T-helper 17 cell (primary cell): ENCODE measurements at places on chromosomes 3 and 15.

DNA sequence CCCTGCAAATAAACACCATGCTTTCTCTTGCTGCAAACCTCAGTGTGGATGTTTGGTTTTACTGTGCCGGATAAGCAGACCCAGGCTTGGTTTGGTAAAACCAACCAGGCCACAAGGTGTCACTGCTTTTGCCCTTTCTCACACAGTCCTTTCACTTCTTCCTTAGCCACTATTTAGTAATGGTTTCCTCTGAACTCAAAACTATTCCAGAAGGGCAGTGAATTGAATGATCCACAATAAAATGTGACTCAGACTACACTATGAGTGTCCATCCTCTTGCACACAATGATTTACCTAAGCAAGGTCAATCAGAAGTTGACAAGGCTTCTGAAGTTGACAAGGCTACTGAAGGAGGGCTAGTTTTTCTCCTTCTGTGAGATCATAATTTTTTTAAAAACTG is 552.4 kb upstream of the CCDC54 start:
- no peak overlapping the region for H3K4me3 ChIP-seq
- H3K4me1 ChIP-seq: peaks cover 2% of the 10 kb centered on the region
- no peak overlapping the region for H3K27ac ChIP-seq

GRCh38 chr3:128256131-128256530 is 102.8 kb downstream of the EEFSEC start:
- H3K36me3 ChIP-seq: peaks cover 8% of the 10 kb centered on the region
- peaks cover 19% of the 10 kb centered on the region for H3K4me1 ChIP-seq
- DNase-seq: no peak
- H3K27me3 ChIP-seq: no peaks in the 10 kb centered on the region
- H3K4me3 ChIP-seq: no peak overlapping the region
- no peak overlapping the region for H3K27ac ChIP-seq

DNA sequence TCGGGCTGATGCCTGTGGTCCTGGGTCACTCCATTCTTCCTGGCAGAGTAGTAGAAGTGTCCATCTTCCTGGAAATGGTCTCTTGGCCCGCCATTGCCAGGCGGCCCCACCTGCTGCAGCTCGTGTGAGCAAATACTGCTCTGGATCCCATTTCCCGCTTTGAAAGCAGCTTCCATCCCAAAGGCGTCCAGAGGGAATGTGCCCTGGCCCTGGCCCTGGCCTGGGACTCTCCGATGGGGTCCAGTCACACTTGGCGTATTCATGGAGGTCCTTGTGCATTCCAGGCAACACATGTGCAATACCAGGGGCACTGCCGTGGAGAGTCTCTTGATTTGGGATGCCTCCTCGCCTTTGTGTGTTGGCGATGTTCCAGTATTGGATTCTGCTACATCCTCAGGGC is 111.1 kb downstream of the SNRPN start:
- H3K4me1 ChIP-seq: no peaks in the 10 kb centered on the region
- no peak overlapping the region for H3K4me3 ChIP-seq
- H3K36me3 ChIP-seq: peaks cover 17% of the 10 kb centered on the region
- no peak overlapping the region for H3K27ac ChIP-seq

GRCh38 chr15:44385344-44385942 is 42.0 kb upstream of the CTDSPL2 start:
- no peak overlapping the region for H3K4me3 ChIP-seq
- peaks cover 3% of the 10 kb centered on the region for H3K36me3 ChIP-seq
- H3K4me1 ChIP-seq: peaks cover 4% of the 10 kb centered on the region
- H3K27ac ChIP-seq: no peak overlapping the region
- H3K27me3 ChIP-seq: no peaks in the 10 kb centered on the region
- DNase-seq: no peak

DNA sequence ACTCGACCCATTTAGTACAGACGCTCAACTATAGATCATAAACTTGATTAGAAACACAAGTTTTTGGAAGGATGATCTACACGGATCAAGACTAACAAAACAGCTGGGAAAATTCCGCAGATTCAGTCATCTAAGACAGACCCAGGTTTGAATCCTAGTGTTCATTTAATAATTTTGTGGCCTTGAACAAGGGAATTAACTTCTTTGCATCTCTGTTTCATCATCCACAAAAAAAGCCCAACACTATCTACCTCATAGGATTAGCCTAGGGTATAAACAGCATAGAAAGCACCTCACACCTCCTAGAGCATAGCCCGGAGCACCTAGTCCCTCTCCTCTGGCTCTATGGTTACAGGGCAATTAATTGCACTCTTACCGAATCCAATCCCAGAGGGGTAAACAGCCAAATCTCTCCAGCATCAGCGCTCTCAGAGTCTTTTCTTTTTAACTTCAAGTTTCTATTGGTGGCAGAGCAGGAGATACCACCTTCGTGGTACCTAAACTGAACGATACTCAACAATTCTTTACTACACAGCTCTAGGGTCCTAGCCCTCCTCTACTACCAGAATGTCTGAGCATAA is 3.5 kb downstream of the TBL1XR1 start:
- H3K4me1 ChIP-seq: peaks cover 41% of the 10 kb centered on the region
- H3K4me3 ChIP-seq: peak overlapping the region; percentile 98
- no peak for DNase-seq
- H3K27me3 ChIP-seq: no peaks in the 10 kb centered on the region
- peak overlapping the region; percentile 95 for H3K27ac ChIP-seq
- peaks cover 2% of the 10 kb centered on the region for H3K36me3 ChIP-seq

GRCh38 chr3:134769287-134769868 is 25.7 kb upstream of the EPHB1 start:
- peaks cover 3% of the 10 kb centered on the region for H3K4me1 ChIP-seq
- DNase-seq: no peak
- no peak overlapping the region for H3K27ac ChIP-seq
- no peak overlapping the region for H3K4me3 ChIP-seq
- H3K36me3 ChIP-seq: no peaks in the 10 kb centered on the region

DNA sequence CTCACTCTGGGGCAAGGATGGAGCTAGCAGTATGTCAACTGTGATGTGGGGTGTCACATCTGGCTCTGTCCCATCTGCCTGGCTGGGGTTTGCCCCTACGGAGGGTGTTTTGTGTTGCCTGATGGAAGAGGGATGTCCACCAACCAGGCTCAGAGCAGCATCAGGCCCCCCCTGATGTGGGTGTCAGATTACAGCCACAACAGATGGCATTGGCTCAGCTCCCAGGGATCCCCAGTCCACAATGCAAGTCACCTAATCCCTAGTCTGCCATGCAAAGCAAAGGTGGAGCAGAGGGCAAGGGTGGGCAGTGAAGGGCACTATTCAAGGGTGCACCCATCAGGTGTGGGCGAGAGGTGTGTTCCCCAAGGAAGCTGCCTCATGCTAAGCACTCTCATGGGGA is 48.9 kb upstream of the AMOTL2 start:
- H3K4me1 ChIP-seq: peaks cover 2% of the 10 kb centered on the region
- no peak overlapping the region for H3K4me3 ChIP-seq
- no peak overlapping the region for H3K27ac ChIP-seq
- no peaks in the 10 kb centered on the region for H3K36me3 ChIP-seq

DNA sequence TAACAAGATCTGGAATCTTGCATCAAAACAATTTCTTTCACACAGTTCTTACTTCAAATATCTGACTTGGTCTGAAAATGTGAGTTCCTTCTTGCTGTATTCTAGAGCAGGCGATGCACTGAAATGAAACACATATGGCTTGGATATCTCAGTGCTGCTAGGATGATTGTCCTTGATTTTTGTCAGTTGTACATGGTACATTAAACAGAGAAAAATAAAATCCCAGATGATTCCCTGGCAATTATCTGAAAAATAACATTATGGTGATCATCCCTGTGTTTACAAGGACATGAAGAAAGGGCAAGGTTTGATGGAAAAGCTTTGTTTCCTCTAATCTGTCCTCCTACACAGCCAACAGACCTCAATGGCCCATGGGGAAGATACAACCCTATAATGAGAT is 10.6 kb downstream of the LMCD1 start:
- H3K4me1 ChIP-seq: no peaks in the 10 kb centered on the region
- H3K36me3 ChIP-seq: no peaks in the 10 kb centered on the region
- DNase-seq: no peak
- no peak overlapping the region for H3K4me3 ChIP-seq
- peaks cover 33% of the 10 kb centered on the region for H3K27me3 ChIP-seq

- H3K4me1 ChIP-seq: no peaks in the 10 kb centered on the region
- H3K27me3 ChIP-seq: no peaks in the 10 kb centered on the region
- H3K4me3 ChIP-seq: no peak overlapping the region
- no peak for DNase-seq
- no peaks in the 10 kb centered on the region for H3K36me3 ChIP-seq
- H3K27ac ChIP-seq: no peak overlapping the region
Measured at GRCh38 chr3:155712008-155712407, 32.9 kb downstream of the PLCH1 start.

DNA sequence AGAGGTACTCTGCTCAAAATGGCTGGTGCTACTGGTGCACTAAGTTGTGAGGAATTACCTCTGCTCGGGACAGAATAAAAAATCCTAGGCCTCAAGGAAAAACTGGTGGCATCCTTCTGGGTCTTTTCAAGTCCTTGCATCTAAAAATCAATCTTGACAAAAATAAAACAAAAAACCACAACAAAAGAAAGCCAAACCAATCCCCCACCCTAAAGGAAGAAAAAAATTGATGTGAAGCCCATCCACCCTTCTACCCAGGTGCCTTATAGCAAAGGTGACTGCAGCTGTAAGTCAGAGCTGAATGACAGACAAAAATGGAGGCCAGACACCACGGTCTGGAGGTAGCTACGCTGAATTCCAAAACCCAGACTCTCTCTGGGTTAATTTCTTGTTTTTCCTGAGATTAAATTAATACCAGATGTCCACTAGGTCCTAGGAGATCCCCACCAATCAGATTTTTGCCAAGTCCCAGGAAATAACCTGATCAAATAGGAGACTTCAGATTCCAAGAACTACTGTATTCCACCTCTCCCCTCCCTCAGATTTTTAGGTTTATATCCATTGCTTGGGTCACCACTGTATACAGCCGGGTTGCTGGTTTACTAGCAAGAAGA is 33.5 kb downstream of the ABCC5 start:
- no peak for DNase-seq
- H3K4me1 ChIP-seq: peaks cover 7% of the 10 kb centered on the region
- peaks cover 12% of the 10 kb centered on the region for H3K36me3 ChIP-seq
- H3K4me3 ChIP-seq: no peak overlapping the region

DNA sequence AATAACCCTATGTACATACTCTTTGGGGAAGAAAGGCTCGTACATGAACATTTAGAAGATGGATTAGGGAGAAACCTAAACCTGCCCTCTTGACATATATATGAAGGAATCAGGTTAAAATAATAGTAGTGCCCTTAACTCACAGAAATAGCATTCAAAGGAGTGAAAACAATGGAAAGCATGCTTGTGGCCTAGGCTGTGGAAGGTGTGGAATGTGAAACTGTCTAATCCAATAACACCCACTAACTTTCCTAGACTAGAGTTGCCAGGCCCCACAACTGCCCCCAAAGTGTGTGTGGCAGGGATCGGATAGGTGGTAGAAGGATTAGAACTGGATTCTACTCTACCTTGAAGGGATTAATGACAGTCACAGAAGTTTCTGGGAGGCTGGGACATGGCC is 317.4 kb upstream of the LRRFIP2 start:
- DNase-seq: no peak
- H3K4me1 ChIP-seq: peaks cover 3% of the 10 kb centered on the region
- H3K36me3 ChIP-seq: no peaks in the 10 kb centered on the region
- H3K27me3 ChIP-seq: peaks cover 33% of the 10 kb centered on the region
- H3K4me3 ChIP-seq: no peak overlapping the region
- no peak overlapping the region for H3K27ac ChIP-seq

DNA sequence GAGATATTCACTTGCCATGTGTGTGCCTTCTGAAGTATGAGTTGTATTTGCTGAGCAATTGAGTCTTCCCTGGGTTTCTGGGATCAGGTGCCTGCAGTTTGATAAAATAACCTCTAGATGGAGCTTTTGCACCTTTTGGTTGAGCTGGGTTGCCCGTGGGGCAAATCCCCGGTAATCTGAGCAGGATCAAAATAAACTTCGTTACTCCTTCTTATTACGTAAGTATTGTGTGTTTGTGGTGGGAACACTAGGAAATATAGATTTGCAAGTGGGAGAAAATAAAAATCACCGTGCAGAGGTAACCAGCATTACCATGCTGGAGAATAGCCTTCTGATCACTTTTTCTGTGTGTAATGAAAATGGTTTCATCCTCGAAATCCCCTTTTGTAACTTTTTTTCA is 277.4 kb upstream of the NR2E3 start:
- no peak overlapping the region for H3K4me3 ChIP-seq
- DNase-seq: no peak
- peaks cover 30% of the 10 kb centered on the region for H3K27me3 ChIP-seq
- H3K27ac ChIP-seq: no peak overlapping the region
- no peaks in the 10 kb centered on the region for H3K4me1 ChIP-seq
- H3K36me3 ChIP-seq: no peaks in the 10 kb centered on the region

- H3K36me3 ChIP-seq: no peaks in the 10 kb centered on the region
- H3K4me3 ChIP-seq: no peak overlapping the region
- H3K4me1 ChIP-seq: peaks cover 2% of the 10 kb centered on the region
- H3K27me3 ChIP-seq: no peaks in the 10 kb centered on the region
- H3K27ac ChIP-seq: no peak overlapping the region
- no peak for DNase-seq
Measured at GRCh38 chr3:141969711-141970110, 93.3 kb downstream of the ATP1B3 start.

DNA sequence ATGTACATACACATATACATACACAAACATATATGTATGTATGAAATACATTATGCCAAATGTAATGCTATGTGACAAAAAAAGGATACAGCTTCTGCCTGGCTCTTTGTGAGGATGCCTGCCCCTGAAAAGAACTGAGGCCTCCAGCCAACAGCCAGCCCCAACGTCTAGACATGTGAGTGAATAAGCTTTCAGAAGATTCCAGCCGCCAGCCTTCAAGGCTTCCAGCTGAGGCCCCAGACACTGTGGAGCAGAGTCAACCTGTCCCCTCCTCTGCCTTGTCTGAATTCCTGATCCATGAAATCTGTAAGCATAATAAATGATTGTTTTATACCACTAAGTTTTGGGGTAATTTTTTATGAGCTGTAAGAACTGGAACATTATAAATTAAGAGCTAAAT is 24.7 kb downstream of the GXYLT2 start:
- DNase-seq: no peak
- no peaks in the 10 kb centered on the region for H3K4me1 ChIP-seq
- H3K4me3 ChIP-seq: no peak overlapping the region
- no peak overlapping the region for H3K27ac ChIP-seq

GRCh38 chr3:181425074-181425473 is 286.7 kb upstream of the SOX2 start:
- H3K4me3 ChIP-seq: no peak overlapping the region
- H3K4me1 ChIP-seq: no peaks in the 10 kb centered on the region
- no peaks in the 10 kb centered on the region for H3K36me3 ChIP-seq
- H3K27me3 ChIP-seq: no peaks in the 10 kb centered on the region
- no peak for DNase-seq
- H3K27ac ChIP-seq: no peak overlapping the region

DNA sequence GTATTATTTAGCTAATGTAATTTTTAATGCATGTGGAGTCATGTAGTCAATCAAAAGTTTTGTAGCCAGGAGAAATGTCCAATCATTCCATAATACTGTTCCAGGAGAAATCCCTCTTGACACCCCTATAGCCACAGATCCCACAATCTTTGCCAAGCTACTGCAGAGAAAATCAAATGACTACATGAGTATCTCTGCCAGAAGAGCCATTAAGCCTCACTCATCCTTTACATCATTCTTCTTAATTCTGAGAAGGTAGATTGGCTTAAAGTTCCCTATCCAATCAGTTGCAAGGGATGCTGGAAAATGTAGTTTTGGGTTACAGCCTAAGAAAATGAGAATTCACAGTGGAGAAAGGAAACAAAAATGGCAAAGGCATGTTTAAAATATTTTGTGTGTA is 502.1 kb downstream of the ZBBX start:
- H3K4me3 ChIP-seq: no peak overlapping the region
- H3K4me1 ChIP-seq: no peaks in the 10 kb centered on the region
- H3K27ac ChIP-seq: no peak overlapping the region
- H3K36me3 ChIP-seq: no peaks in the 10 kb centered on the region
